ENCODE measurements at places on chromosomes 5 and 9.

GRCh38 chr5:78726003-78726402, 77.4 kb upstream of the LHFPL2 start:
- no peak for DNase-seq

- DNase-seq: no peak
Measured at GRCh38 chr9:108750661-108751215, 105.0 kb downstream of the ACTL7B start.

DNA sequence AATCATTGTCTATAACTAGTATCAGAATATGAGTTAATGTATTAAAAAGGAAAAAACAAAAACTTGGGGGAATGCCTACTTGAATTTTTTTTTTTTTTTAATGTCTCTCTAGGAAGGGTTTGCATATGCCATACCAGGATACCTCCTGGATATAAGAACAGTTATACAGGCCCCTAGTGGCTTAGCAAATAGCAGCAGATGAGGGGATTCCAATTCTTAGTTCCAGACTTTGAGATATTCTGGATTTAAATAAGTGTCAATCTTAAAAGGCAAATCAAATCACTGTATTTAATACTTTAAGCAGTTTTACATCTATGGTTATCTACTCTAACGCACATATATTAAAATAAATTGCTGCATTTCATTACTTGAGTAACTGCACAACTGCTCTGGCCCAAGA, 1055.5 kb upstream of the DMAC1 start:
- no peak for DNase-seq

DNA sequence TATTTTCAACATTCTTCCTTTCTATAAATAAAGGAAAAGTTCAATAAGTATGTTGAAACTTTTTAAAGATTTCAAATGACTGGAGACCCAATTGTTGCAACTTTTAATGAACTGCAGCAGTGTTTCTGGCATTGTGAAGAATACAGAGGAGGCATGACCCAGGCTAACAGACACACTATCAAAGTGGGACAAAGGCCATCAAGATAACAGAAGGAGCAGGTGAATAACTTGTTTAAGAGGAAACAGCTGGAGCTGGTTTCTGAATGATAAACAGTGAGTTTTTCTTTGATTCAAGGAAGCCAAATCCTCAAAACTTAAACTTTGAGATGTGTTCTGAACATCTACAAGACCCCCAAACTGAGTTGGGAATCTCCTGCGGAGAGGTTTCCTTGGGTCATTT, 734.6 kb downstream of the TLR4 start:
- no peak for DNase-seq

GRCh38 chr9:124843456-124844034, 9.7 kb upstream of the WDR38 start:
- no peak for DNase-seq

GRCh38 chr9:134190232-134191121, 26.1 kb upstream of the RNU6ATAC start:
- no peak for DNase-seq

GRCh38 chr9:27394826-27395201, 97.9 kb upstream of the EQTN start:
- no peak for DNase-seq
